ENCODE measurements at places on chromosomes 6 and 20.
A peak's percentile ranks its signal among the peaks of the same experiment; 100 is the strongest.

DNA sequence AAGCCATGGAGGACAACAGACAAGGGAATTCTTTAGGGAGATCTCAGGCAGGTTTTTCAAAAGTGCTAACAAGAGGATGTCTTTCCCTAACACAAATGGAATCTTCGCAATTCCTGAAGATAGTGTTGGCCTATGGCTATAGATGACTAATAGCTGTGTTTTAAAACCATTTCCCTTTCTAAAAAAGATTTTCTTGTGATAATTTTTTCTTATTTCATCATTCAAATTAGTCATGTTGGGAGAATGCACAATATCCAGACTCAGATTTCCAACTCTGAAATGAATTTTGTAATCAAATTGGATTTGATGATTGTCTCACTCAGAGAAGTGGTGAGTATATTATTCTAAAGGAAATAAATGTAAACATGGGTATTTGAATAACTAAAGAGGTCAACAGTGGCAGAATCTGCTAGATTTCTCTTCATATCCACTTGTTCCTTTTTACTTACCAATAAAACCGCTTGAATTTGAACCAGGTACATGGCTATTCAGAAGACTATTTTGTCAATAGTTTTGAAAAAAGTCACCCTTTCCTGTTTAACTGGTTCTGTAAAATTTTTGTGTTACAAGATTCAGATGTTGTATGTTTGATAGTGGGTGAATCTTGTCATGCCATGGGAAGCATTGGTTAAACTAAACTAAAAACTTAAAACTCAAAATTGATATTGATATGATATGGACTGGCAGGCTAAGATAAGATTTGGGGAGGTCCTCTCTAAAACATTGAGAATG lies 1223.7 kb upstream of the EYS start:
- no peak for DNase-seq

DNA sequence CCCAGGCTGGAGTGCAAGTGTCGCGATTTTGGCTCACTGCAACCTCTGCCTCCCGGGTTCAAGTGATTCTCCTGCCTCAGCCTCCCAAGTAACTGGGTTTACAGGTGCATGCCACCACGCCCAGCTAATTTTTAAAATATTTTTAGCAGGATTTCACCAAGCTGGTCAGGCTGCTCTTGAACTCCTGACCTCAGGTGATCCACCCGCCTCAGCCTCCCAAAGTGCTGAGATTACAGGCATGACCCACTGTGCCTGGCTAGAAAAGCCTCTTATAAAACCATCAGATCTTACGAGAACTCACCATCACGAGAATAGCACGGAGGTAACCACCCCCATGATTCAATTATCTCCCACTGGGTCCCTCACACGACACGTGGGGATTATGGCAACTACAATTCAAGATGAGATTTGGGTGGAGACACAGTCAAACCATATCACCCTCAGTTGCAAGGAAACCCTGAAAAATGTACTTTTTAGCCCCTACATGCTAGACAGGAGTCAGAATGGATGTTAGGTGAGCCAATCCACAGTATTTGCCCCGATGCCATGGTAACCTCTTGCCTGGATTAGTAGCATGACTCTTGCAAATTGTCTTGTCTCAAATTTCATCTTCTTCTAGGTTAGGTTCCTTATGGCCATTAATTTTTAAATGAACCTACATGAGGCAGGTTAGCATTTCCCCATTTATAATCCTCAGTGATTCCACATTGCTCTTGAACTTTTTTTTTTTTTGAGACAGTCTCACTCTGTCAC lies 17.1 kb upstream of the SASH1 start:
- DNase-seq, result no peak

DNA sequence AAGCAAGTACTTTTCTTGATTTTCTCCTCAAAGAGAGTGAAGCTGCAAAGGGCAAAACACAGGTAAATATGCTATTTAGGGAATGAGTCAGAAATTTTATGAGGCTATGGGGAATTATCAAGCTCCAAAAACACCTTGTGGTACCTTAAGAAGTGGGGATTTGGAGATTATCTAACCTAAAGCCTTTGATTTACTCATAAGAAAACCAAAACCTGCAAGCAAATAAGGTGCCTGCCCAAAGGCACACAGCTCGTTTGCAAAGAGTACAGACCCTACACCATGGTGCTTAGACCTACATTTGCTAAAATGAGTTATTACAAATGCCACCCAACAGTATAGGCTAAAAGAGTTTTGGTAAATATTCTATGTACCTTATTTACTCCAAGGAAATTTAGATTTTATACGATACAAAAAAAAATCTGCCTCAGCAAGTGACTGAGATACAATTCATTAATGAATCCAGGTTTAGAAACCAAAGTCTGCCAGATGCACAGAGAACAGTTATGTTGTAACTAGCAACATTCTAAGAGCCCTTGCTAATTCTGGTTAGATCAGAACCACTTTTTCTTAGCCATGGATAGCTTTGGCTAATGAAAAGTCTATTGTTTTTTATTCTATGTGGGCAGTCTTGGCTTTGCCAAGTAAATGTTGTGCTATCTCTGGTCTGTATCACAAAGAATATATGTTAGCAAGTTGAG lies 101.5 kb downstream of the KHDC1L start:
- no peak for DNase-seq

DNA sequence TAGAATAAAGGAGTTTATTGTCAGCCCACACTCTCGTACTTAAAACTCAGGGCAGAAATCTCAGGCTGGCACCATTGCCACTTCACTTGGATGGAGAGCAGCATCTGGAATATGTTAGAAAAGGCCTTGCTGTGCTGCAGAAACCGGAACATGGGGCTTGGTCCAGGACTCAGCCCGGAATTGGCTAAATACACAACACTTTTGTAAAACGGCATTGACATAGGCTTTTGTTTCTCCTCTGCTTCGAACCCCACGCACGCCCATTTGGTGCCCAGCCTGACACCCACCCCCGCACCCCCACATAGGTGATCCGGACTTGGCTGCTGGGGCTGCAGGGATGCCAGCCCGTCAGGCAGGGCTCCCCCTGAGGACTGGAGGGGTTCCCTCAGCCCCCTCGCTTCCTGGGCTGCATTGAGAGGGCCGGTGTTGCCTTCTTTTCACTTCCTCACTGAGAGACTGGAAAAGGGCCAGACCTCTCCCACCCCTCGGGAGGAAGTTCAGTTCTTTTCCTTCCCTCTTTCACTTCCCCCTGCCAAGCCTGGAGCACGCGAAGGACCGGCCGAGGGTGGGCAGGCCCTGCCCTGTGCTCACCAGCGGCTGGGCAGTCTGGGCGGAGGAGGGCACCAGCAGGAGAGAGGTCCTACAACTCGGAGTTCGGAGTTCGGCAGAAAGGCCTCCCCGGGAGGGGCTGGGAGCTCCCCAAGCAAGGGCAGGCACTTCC lies 17.9 kb upstream of the CST3 start:
- no peak for DNase-seq

DNA sequence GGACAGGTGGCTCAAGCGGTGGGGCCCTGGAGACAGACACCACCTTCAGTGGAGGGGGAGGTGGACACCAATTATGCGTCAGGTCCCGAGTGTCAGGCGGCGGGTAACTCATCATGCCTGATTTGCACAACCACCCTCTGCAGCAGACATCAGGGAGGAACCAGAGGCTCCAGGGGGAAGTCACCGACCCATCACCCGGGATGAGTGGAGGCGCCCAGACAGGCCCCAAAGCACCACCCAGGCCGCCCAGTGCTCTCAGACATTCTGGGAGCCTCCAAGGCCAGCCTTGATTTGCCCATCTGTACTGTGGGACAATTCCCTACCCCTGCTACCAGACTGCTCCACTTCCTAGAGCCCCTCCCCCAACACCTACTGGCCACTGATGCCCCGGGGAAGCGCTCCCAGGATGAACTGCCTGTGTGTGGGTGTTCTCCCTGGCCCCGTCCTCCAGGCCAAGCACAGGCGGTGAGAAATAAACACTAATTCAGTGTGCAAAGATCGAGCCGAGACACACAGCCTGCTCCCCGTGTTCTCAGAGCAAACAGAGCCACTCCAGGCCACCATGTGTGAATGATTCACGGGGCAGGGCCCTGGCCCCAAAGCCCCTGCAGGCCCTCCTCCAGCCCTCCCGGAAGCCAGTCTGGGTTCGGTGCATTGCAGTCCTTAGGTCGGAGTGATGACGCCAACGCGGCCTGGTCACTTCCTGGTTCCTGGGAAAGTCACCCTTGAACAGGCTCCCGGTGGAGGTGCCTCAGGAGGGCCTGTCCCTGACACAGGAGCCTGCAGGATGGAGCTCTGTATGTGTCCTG lies 107.2 kb downstream of the ASXL1 start:
- no peak for DNase-seq

GRCh38 chr6:135739288-135739687 lies 112.2 kb upstream of the PDE7B start:
- no peak for DNase-seq

DNA sequence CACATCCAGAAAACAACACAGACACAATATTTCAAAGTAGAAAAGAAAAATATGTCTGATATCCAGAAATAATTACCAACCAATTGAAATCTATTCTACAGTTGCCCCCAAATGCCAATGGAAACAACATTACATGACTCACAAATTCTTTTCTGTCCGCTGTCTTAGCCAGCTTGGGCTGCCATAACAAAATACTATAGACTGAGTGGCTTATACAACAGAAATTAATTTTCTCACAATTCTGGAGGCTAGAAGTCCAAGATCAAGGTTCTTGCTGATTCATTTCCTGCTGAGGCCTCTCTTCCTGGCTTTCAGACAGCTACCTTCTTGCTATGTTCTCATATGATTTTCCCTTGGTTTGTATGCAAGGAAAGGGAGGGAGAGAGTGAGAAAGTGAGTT lies 698.1 kb downstream of the DHX35 start:
- no peak for DNase-seq

DNA sequence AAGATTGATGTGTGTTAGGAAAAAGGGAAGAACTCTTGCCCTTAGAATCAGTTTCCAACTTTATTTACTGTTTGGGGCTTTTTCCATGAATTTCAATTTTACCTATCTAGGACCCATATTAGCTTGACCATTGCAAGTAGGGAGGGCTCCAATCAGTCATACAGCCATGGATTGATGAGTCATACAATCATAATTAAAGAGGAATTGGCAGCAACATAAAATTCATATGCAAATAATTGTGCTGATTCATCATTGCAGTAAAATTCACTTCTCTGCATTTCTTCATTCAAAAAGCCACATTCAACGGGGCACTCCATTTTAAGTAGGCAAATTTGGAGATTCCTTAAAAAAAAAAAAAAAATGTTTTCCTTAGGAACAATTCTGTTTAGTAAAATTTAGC lies 1016.4 kb downstream of the KIF16B start:
- no peak for DNase-seq

DNA sequence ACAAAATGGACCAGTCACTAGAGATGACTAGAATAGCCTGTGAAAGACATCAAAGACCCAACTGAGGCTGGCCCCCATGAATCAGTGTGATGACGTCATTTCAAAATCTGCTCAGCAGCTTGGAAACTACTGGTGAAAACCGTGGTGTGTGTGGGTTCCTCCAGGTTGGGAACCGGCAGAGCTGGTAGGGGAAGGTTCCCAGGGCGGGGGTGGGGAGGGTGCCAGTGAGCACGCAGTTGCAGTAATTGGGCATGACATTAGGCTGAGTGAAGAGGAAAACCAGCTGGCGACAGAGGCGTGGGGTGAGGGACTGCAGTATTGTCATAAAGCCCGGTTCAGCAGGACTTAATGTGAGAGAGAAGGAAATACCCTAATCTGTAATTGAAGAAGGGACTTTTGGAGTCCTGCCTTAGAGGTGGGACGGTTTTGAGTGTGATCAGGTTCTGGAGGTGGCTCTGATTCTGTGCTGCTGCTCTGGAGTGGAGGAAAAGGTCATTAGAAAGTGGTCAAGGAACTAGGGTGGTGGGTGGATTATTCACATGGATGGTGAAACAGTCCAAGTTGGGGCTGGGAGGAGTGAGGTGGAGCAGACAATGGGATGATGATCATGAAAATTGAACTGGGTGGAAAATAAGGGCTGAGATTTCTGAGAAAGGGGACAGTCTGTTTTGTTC lies 52.0 kb upstream of the MTHFD1L start:
- DNase-seq, result peak; percentile 59

DNA sequence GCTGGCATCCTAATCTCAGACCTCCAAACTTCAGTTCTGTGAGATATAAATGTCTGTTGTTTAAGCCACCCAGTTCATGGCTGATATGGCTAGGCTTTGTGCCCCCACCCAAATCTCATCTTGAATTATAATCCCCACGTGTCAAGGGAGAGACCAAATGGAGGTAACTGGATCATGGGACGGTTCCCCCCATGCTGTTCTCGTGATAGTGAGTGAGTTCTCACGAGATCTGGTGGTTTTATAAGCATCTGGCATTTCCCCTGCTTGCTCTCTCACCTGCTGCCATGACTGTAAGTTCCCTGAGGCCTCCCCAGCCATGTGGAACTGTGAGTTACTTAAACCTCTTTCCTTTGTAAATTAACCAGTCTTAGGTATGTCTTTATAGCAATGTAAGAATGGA lies 56.7 kb downstream of the KIAA0319 start:
- no peak for DNase-seq

- DNase-seq, result no peak
Measured at GRCh38 chr20:8671370-8671961, 397.4 kb upstream of the PLCB4 start.

- no peak for DNase-seq
Measured at GRCh38 chr6:86937219-86938079, at the start of gene HTR1E. Gene HTR1E, plus strand, starts transcription at chr6:86937528. Its CDS starts 77,807 bp downstream, at chr6:87015335.

DNA sequence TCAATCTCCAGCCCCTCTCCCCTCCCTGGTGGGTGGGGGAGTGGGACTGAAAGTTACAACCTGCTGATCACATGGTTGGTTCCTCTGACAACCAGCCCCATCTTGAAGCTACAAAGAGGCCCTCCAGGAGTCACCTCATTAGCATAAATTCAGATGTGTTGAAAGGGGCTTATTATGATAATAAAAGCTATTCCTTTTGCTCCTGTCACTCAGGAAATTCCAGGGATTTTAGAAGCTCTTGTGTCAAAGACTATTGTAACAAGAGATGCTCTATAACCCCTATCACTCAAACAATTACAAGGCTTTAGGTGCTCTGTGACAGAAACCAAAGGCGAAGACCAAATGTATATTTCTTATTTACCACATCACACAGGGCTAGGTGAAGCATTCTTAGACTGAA lies 30.1 kb upstream of the MBOAT1 start:
- no peak for DNase-seq

DNA sequence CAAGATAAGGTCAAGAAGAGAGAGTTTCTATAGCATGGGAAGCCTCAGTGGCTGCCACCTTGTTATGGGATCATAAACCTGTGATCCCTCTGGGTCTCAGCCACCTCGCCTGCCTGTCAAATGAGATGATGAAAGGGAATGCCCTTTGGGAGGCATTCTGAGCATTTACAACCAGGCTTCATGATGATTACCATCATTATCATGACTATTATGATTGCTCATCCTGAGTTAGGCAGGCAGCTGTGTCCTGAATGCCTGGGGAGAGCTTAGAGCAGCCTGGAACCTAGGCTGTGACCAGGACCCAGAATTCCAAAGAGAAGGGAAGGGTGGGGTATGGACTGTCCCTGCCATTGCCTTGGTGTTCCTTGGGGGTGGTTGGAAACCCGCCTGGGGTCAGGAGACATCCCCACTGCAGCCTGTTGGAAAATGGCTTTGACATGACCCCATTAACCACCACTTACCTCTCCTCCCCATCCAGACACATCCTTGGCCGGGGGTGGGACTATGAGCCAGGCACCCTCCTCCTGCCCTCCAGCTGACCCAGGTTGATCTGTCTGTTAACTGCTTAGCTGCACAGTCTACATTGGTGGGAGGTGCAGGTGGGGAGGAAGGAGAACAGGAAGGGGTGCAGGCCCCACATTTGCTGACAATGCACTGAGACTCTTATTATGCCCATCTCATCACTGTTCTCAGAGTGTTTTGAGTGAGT lies 51.9 kb downstream of the LRFN2 start:
- DNase-seq, result no peak

- DNase-seq, result no peak
Measured at GRCh38 chr6:79506251-79506650, 31.0 kb downstream of the LCA5 start.

GRCh38 chr6:5706124-5707033 lies 300.3 kb downstream of the NRN1 start:
- DNase-seq, result no peak

All from stimulated activated naive CD4-positive, alpha-beta T cell treated with Interleukin-2 at 50 U/mL for 16 hours (primary cell).